ENCODE measurements at places on chromosomes 4 and X. TPM values are rescaled to one million over a fixed set of nuclear protein-coding genes. Genes with fewer than 3 reads are reported as not detected.

Gene EIF1AX
- total RNA-seq: 119 TPM

DNA sequence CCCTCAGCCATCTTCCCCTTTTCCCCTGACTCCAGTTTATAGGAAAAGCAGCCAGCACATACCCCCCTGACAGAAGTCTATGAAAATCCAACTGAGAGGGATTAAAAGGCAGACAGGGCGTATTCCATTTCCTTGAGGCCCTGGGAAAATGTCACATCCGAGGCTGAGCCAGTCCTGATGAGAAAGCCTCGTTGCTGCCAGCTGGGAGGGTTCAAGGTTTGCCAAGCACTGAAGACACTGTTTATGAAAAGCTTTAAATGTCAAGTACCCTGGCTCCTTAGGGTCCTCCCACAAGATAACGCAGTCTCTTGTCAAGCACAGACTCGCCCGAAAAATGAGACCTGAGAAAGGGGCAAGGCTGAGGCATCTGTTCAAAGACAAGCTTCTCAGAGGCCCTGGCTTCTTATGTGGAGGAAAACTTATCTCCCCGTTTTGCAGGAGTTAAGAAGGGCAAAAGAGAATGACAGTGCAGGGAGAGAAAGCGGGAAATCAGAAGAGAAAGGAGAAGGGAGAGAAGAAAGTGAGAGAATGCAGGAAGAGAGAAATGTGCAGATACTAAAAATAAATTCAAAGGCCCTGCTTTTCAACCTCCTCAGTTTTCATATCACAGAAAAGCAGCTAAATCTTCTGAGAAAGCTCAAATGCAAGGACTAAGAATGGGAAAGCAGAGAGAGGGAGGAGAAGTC, 44.7 kb downstream of the SCD5 start:
- no peak for DNase-seq

- DNase-seq: no peak
Measured at GRCh38 chr4:115187136-115187535, 73.7 kb upstream of the NDST4 start.

- DNase-seq: no peak
Measured at GRCh38 chr4:120616-121015, 3.7 kb upstream of the ZNF718 start.

GRCh38 chr4:150308824-150309472, 230.7 kb downstream of the DCLK2 start:
- DNase-seq: no peak

DNA sequence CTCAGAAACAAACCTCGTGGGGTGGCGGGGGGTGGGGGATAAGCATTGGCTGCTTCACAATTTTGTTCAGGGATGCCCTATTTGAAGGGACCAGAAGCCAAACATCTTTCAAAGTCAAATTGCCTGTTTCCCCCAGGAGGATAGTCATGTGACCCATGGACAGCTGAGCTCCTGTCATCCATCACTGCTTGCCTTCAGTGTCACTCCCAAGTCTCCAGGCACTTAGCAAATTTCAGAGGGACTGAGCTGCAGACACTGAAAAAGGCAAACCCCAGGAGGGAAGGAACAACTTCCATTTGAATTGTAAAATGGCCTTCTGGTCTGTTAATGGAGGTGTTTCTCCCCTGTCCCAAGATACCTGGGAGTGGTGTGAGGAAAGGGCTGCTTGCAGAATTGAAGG, 73.4 kb downstream of the FRMPD3 start:
- DNase-seq: no peak

DNA sequence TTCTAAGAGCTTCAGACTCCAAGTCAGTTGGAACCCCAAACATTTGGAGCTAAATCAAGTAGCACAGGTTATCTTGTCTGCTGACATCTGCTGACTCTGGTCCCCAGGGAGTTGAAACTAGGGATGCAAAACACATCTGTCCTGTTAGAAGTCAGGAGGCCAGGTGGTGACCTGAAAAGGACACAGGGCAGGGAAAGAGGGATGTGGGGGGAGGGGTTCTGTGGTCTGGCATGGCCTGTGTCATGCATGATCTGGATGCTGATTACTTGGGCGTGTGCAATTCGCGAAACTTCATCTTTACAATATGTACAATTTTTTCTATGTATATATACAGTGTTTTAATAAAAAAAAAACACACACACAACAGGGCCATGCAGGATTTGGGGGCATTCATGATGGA, 55.3 kb downstream of the FHDC1 start:
- no peak for DNase-seq

DNA sequence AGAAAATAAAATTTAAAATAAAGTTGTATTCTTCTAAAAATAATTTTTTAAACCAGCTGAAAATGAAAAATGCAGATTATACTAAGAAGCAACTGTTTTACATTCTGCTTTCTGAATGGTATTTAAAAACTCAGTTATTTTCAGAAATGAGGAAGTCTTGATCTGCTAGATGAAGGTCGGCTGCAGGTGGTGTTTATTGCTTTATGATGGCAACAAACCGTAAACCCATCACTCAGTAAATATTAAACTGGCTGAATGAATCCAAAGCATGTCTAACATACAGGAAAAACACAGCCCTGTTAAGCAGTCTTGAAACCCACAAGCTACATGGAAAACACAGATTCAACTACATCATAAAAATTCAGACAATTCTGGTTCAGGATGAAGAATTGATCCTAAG, 29.3 kb downstream of the DYNLT3 start:
- no peak for DNase-seq

Gene TCEAL5
- total RNA-seq: not detected

DNA sequence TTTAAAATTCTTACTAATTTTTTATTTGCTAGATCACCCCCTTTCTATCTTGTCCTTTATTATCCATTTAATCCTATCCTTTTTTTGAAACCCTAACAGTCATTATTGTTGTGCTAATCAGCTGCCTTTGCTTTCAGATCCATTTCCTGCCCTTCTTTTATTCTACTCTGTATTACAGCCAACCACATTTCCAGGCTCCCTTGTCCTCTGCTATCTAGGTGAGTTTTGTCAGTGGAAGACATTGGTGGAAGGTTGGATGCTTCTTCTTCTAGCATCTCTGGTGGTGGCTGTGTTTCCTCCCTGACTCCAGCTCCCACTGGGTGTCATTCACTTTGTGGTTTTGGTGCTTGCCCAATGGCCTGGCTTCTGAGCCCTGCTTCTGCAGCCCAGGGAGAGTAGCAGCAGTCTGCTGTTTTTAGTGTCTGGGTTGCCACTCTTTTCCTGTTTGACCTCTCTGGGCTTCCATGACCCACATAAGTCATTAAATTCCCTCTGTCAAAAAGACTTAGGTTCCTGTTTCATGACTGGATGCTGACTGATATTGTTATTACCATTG, 225.2 kb upstream of the PGRMC2 start:
- DNase-seq: no peak

DNA sequence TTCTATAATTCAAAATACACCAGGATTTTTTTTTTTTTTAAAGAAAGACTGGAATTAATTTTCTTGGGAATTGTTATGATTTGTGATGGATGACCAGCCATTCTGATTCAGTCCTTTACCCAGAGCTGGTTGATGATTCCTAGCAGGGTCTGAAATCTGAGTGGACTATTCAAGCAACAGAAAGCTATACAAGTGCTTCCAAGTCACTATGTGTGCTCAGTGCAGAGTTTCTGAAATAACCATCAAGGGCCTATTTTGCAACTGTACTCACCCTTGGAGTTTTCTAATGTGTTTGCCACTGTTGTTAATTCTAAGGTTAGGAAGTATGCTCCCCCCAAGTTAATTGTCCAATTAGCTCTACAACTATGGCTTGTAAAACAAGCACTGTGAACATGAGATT, 137.7 kb upstream of the RAPGEF2 start:
- DNase-seq: no peak

DNA sequence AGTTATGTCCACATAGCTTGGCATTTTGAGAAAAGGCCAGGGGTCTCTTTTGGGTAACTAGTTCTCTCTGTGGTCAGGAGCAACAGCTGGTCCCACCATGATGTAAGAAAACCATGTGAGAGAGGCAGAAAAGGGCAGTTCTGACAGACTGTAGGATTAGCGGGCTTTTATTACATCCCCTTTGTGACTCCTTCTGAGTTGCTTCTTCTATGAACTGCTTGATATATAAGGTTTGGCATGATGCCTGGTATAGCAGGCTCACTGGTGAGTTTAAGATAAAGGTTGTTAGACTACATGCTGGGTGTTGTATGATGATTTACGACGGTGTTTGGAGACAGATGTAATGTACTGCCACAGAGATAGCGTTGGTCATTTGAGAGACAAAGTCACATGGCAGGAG, 2308.1 kb upstream of the AGA start:
- DNase-seq: no peak

Gene FOXP3
- total RNA-seq: 0.26 TPM

Gene FABP2
- not detected for total RNA-seq

DNA sequence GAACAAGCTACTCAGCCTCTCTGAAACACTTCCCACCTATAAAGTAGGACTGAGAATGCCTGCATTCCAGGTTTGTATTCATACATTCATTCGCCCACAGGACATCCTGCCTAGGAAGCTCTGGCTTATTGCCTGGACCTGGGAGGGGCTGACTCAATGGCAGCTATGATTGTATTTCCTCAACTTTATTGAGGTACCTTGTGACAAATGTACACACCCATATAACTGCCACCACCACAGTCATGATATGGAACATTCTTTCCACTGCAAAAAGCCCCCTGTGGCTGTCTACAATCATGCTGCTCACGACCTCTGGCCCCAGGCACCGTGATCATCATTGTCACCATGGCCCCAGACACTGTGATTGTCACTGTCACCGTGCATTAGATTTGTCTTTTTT, 68.3 kb downstream of the ABLIM2 start:
- DNase-seq: no peak

DNA sequence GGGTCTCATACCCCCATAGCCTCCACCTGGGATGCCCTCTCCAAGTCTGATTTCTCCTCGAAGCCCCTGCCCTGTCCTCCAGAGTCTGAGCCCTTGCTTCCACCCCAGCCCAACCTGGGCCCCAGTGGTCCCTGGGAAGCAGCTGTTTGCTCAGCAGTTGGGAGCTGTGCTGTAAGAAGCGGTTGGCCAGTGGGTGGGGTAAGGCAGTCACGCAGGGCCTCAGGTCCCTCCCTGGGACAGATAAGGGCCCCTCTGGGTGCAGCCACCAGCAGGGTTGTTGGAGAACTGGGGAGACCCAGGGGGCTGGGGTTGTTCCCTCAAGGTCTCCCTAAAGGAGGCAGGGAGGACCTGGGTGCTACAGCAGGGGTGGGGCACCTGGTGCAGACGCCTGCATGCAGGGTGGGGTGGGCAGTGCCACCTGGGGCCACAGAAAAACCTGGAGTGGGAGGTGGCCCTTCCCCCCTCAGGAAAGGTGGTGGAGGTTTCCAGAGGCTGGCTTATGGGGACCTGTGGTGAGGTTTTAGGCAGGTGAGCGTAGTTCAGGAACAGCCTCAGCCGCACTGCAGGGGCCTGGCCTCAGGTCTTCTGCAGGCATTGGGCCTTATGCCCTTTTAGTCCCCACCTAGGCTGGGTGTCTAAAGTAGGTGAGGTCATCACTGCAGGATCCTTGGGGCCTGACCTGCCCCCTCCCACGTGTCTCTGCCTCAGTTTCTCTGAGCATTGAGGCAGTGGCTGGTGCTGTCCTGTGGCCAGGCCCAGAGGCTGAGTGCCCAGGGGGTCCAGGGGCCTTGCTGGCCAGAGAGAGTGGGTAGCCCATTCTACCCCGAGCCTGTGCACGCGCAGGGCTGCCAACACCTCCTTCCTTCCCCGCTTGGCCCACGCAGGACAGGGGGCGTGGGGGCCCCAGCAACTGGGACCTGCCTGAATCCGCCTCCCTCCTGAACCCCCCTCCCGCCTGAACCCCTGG, 3.1 kb upstream of the SLC26A1 start:
- no peak for DNase-seq

- no peak for DNase-seq
Measured at GRCh38 chrX:32987142-32987541, 224.2 kb downstream of the DMD start.

DNA sequence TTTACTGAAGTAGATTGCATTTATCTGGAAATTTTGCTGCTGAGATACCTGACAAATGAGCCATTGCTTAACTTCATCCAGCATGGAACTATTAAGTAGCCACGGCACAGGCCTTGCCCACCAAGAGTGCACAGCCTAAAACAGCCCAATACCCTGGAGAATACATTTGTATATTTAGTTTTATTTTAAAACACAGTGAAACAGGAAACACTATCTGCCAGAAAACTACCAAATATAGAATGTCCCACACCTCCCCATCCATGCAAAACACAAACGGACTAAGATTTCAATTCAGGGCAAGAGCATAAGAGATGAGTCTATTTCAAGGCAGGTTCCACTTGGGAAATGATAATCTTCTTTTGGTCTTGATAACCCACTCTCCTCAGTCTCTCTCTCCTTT, 57.1 kb downstream of the MAML3 start:
- no peak for DNase-seq

DNA sequence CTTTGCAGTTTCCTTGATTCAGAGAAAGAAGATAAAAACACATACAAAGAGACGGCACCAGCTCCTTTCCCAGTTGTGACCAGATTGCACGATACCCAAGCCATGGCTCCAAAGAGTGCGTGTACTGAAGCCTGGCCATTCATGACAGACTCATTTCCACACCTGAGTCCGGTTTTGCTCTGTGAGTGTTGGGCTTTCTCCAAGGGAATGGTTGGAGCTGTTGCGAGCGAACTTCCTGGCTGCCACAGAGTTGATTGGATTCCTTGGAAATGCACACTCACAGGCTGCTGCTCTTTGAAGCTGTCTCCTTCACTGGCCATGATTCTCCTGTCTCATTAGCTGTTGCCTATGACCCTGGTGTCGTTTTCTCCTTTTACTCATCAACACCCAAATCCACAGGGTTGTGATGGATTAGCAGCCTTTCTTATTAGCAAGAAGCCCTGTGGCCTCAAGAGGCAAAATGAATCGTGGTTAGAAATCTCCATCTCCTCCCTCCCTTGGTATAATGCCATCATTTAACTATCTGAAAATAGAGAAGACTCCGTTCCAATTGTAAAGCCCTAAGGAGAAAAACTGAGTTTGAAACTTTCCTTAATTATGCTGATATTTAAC, 43.9 kb upstream of the BBS12 start:
- DNase-seq: no peak

Gene P2RY10
- total RNA-seq: not detected

DNA sequence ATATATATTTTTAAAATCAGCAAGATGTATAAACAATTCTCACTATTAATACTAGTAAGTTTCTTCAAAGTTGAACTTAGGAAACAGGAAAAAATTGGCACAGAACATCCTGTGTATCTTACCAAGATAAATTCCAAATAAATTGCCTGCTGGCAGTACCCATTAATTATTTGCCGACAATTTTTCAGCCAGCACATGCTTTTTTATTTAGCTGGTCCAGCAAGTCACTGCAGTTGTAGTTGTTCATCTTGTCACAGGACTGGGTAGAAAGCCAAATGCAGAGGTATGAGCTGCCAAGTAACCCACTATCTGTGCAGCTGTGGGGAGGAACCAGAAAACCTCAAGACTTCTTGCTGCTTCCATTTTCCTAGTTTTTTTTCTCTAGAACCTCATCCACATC, 113.4 kb downstream of the PACRGL start:
- no peak for DNase-seq

Gene HPGD
- not detected for total RNA-seq

All from neural crest cell (in vitro differentiated cells).